NCI-H187 treated with DMSO at 0.1 percent for 48 hours (cell line): ENCODE measurements at places on chromosomes 4 and X.

DNA sequence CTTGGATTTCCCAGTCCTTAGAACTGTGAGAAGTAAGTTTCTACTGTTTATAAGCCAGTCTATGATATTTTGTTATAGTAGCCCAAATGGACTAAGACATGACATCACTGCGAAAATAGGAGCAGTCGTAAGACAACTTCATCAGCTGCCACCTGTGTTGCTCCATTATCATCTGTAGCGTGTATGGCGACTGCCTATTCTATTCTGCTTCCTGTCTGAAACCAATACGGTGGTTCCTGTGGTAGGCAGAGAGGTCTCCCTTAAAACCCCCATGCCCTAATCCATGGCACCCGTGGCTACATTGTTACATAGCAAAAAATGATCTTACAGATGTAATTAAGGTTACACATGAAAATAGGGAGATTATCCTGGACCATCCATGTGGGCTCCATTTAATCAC, 105.4 kb upstream of the FAT1 start:
- DNase-seq = no peak

DNA sequence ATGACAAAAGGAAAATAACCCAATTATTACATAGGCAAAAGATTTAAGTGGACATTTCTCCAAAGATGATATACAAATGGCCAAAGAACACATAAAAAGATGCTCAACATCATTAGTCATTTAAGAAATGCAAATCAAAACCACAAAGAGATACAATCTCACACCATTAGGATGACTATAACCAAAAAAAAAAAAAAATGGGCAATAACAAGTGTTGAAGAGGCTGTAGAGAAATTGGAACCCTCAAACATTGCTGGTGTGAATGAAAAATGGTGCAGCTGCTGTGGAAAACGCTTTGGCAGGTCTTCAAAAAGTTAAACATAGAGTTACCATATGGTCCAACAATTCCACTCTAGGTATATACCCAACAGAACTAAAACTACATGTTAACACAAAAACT, 5.6 kb upstream of the PRDX4 start:
- DNase-seq = no peak

DNA sequence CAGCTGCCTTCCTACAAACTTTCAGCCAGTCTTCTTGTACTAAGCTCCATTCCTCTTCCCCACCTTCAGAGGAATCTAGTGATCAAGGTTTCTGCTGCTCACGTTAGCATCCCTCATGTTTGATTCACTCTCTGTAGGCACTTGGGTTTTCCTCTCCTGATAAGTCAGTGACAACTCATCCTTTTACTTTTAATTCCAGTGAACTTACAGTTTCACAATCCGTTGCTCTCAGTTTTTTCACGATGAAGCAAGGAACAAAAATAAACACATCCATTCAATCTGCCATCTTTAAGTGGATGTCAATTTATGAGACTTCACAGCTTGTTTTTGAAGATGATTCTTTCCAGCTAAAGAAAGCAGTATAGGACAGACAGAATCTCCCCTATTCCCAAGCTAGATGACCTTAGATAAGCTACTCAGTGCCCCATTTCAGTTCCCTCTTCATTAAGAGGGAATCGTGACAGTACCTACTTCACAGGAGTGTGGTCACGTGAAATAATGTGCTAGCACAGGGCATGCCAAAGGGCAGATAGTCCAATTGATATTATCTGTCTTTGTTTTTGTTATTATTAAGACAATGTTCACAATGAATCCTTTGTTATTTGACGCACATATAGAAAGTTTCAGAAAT, 234.3 kb downstream of the PALLD start:
- no peak for DNase-seq

GRCh38 chr4:163611784-163612445, 117.4 kb downstream of the TMA16 start:
- no peak for DNase-seq

- no peak for DNase-seq
Observed at GRCh38 chr4:98363431-98363830, 102.2 kb downstream of the RAP1GDS1 start.

GRCh38 chrX:42967681-42968300, 189.8 kb upstream of the PPP1R2C start:
- DNase-seq = no peak

- DNase-seq = no peak
Observed at GRCh38 chrX:110421500-110422455, 63.1 kb downstream of the RTL9 start.

DNA sequence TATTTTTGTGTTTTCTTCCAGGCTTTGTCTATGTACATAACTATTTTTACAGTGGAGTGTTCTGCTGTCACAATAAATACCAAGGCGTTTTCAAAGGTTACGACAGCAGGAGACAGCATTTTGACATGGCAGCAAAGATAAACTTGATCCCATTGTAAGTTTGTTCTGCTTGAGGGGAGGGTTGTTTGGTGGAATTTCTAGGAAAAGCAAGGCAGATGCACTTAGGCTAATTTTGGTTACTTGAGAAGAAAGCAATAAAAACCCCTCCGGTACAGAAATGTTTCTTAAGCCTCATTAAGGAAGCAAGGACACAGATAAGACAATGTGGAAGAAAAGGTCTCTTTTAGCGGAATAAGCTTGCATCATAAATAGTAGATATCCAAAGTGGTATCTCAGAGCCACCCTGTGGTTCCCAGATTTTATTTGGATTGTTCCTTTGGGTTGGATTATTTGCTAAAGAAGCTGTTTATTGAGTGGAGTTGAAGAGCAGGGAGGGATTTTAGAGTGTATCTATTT, 54.3 kb downstream of the CLCN5 start:
- DNase-seq = no peak

GRCh38 chrX:40224658-40225057, 126.9 kb upstream of the BCOR start:
- DNase-seq = no peak
